ENCODE measurements at places on chromosomes 3 and 15.

GRCh38 chr3:32195995-32196540 is 42.4 kb upstream of the CMTM8 start:
- no peak for DNase-seq

DNA sequence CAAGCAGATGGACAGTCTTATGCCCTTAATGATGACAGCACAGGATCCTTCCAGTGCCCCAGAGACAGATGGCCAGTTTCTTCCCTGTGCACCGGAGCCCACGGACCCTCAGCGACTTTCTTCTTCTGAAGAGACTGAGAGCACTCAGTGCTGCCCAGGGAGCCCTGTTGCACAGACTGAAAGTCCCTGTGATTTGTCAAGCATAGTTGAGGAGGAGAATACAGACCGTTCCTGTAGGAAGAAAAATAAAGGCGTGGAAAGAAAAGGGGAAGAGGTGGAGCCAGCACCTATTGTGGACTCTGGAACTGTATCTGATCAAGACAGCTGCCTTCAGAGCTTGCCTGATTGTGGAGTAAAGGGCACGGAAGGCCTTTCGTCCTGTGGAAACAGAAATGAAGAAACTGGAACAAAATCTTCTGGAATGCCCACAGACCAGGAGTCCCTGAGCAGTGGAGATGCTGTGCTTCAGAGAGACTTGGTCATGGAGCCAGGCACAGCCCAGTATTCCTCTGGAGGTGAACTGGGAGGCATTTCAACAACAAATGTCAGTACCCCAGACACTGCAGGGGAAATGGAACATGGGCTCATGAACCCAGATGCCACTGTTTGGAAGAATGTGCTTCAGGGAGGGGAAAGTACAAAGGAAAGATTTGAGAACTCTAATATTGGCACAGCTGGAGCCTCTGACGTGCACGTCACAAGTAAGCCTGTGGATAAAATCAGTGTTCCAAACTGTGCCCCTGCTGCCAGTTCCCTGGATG is 198.7 kb downstream of the AKAP13 start:
- DNase-seq, result no peak

DNA sequence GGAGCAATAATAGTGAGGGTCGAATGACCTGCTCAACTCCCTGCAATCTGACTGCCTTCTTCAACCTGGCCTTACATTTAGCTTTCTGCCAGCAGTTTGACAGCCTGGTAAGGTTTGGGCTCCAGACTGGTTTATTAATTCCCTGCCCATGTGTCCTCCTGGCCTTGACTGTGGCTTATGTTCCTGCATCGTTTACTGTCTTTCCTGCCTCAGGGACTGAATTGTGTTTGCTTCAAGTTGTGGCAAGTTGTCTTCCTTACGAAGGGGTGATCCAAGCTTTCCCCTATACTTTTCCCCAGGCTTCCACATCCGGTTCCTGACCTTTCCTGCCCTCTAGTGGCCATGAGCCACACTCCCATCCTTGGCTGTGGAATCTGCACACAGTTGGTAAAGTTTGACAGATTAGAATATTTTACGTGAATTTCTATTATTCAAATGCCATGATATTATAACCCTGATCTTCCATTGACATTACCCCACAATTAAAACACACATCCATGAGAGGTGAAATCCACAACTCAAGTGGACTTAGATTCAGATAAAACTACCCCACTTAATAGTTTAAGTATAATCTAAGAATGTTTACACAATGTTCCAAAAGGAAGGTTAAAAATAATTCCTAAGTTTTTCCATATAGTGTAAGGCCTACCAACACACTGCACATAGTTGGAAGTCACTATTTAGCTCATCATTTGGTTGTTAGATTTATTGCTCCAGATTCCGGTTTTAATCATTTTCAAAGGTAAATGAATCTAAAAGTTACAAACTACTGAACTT is 95.7 kb downstream of the NEDD4 start:
- DNase-seq, result no peak

DNA sequence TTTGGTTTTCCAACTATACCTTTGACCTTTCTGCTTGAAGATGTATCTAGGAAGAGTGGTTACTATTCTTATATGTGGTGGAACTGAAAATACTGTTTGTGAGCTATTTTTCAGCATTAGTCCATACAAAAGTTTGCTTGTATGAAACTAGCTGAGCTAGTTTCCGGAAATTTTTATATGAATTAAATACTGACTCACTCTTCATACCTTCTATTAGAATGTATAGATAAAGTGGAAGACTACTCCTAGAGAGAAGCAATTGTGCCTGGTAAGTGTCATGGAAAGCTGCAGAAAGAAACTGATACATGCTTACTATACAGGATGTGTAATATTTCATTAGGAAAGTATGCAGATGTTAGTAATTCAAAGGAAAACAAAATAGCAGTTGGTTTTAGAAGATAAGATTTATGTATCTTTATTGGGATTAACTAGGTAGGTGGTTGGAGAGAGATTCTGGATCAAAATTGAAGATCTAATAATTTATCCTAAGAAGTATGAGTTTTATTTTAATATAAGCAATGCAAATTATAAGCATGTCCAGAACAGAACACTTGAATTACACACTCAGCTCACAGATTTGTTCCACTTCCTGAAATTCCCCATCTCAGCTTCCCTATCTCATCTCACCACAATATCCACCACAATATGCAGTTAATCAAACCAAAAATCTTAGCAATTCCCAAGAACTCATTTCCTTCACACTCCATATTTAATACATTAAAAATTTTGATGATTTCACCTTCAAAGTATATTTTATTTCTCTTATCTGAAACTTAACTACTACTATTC is 82.8 kb downstream of the BCHE start:
- no peak for DNase-seq

- no peak for DNase-seq
Measured at GRCh38 chr3:125552401-125552800, 32.4 kb upstream of the SNX4 start.

DNA sequence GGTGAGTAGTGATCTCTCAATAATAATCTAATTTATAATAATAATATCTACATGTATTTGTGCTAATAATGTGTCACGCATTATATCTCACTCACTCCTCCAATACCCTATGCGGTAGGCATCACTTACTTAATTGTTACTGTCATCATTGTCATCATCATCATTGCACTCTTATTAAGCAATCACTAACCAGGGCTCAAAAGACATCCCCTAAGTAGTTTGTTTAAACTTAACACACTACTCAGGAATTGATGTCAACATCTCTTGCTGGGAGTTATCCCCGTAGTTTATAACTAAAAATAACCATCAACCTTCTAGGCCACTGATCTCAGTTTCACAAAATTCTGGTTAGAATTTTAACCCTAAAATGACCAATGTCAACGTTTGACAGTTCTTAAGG is 56.8 kb upstream of the ICE2 start:
- no peak for DNase-seq

DNA sequence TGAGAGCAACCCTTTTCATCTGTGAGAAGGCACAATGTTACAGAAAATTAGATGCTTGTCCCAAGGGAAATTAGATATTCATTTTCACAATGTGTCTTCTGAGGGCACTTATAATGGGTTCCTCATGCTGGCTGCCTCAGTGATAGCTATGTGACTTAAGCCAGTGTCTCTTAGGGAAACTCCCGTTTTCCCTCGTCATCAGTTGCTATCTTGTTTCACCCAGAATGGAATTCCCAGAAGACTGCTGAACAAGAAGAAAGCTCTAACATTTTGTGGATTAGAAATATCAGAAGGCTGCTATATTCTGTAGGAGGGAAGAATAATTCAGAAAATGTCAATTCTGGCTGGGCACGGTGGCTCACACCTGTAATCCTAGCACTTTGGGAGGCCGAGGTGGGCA is 67.9 kb upstream of the WDR72 start:
- no peak for DNase-seq

DNA sequence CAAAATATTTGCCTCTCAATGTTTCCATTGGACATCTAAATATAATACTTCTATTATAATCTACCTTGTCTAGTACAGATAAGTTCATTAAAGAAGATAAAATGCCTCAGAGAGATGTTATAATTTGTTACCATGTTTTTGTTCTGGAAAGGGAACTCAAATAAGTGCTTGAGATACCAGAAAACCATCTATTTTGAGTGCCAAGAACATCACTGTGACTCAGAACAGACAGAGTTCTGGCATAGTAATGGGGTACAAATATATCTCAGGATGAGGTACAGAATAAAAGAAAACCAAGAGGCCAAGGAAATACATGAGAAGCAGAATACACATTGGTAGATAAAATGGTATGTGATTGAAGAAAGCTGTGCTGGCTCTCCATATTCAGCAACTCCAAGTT is 58.9 kb downstream of the IMPG2 start:
- no peak for DNase-seq

Measured in stimulated activated CD8-positive, alpha-beta memory T cell treated with anti-CD3 and anti-CD28 coated beads, Interleukin-2, amount 100 ng/mL, for 48 hours (primary cell).